ENCODE measurements at places on chromosomes 3 and 15.

DNA sequence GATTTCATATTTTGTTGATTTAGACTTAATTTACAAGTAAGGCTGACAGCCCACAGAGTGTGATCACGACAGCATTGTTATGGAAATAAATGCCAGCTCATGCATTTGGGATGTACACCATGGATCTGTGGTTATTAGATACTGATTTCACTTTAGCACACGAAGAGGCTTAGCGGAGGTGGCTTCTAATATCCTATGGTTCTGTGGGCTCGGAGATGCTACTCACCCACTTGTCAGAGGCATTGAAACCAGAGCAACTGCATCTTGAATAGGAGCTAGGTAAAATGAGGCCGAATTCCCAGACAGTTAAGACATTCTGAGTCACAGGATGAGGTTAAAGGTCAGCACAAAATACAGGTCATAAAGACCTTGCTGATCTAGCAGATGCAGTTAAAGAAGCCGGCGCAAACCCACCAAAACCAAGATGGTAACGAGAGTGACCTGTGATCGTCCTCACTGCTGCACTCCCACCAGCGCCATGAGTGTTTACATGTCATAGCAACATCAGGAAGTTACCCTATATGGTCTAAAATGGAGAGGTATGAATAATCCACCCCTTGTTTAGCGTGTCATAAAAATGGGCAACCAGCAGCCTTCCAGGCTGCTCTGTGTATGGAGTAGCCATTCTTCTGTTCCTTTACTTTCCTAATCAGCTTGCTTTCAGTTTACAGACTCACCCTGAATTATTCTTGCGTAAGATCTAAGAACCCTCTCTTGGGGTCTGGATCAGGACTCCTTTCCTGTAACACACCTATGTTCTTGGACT lies 117.5 kb downstream of the PGPEP1L start:
- no peak for DNase-seq

DNA sequence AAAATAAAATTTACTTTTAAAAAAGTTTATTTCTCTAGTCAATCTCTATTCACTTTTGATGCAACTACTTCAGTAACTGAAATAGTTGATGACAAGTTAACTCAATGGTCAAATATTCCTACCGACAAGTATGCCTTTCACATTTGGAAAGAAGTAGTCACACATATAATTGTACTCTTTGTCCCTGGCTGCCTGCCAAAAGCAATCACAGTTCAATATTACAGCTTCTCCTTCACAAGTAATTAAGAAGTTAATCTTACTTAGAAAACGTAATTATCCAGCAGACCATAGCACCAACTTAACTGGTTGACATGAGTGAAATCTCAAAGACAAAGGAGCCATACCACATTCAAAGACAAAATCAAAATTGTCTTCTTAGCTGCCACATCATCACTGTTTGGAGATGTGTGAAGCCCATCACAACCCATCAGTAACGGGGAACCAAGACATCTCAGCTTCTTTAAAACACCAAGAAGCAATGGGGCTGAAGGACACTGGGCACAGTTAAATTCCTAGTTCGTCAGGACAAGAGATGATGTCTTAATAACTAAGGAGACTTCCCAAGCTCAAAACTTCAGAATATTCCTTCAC lies 86.1 kb downstream of the PLCH1 start:
- no peak for DNase-seq

DNA sequence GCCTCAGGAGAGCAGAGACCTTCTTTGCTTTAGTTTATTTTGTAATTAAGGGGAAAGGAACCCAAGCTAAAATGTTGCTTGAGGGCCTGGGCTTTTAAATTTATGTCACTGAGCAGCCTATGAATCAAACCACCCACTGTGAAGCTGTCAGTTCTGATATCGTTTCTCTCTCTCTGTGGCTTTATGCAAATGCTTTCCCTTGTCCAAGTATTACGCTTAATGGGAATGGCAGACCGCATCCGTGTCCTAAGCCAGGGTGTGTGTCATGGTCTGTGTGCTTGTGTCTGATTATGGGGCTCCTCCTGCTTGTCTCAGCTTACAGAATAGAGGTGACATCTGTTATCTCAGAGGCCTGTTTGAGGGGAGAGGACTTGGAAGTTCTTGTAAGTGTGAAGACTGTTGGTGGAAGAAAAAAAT lies 82.4 kb downstream of the EBLN2 start:
- no peak for DNase-seq

DNA sequence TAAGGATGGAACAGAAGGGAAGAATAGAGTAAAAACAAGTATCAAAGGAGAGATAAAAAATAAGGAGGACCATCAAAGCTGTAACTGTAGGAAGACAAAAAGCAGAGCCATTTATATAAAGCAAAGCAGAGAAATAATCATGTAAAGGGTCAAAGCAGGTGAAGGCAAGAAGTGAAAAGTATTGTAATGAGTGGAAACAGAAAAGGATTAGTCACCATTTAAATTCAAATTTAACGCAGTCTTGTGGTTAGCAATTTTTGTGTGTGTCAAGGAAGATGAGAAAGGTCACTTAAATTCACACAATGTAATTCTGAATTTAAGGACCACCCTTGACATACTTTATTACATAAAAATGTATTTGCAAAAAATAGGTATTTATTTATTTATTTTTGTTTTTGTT lies 567.8 kb downstream of the ROBO1 start:
- no peak for DNase-seq

- DNase-seq, result no peak
Measured at GRCh38 chr3:139534992-139535879, 4.3 kb downstream of the RBP1 start.

DNA sequence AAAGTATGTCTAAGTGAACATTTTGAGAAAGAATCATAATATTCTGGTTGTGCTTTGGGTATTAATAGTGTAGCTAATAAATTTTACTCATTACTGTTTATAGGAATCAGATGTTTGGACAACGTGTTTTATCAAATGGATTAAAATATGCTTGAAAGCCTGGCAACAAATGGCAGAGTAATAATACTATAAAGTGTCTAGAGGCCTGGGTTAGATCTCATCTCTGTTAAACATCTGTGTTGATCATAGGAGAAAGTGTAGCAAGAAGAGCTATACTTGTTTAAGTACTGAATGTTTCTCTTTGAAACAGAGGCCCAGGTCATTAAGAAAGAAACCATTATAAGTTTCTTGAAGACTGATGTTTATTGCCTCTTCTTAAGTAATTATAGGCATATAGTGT lies 30.5 kb downstream of the VPS8 start:
- DNase-seq, result no peak

- DNase-seq, result no peak
Measured at GRCh38 chr15:23687143-23687470, at the start of gene NDN. TSS of gene NDN (minus strand) at chr15:23687305. CDS start at chr15:23687217, 88 bp downstream.

DNA sequence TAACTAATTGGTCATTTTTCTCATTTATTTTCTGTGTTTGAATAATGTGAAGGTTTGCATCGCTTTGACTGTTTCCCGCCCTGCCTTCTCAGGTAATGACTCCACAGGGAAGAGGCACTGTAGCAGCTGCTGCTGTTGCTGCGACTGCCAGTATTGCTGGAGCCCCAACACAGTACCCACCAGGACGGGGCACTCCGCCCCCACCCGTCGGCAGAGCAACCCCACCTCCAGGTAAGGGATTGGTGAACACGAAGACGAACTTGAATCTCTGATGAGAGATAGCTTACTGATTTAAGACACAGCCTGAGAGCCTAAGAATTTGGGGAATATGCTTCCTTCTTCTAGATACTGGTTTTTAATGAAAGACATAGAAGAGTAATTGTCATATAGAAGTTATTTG lies 22.9 kb downstream of the SNRPN start:
- DNase-seq, result no peak

DNA sequence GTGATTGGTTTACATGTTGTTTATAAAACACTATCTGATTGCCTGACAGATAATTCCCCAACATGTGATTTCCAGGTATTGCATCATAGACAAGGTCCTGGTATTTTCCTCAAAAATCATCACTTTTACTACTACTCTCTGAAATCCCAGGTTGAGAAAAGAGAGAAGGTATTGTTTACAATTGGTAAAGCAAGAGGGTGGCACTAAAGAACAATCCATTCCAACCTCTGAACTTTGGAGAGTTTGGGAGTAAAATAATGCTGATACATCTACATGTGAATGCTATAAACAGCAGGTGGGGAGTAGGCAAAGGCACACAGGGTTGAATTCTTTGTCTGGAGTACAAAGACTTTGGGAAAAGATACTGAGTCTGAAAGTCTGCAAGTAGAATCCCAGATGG lies 134.2 kb downstream of the WDR72 start:
- DNase-seq, result no peak

- DNase-seq, result no peak
Measured at GRCh38 chr3:148723631-148724030, 25.9 kb downstream of the AGTR1 start.

- DNase-seq, result no peak
Measured at GRCh38 chr15:65631503-65631902, 9.8 kb downstream of the SLC24A1 start.

DNA sequence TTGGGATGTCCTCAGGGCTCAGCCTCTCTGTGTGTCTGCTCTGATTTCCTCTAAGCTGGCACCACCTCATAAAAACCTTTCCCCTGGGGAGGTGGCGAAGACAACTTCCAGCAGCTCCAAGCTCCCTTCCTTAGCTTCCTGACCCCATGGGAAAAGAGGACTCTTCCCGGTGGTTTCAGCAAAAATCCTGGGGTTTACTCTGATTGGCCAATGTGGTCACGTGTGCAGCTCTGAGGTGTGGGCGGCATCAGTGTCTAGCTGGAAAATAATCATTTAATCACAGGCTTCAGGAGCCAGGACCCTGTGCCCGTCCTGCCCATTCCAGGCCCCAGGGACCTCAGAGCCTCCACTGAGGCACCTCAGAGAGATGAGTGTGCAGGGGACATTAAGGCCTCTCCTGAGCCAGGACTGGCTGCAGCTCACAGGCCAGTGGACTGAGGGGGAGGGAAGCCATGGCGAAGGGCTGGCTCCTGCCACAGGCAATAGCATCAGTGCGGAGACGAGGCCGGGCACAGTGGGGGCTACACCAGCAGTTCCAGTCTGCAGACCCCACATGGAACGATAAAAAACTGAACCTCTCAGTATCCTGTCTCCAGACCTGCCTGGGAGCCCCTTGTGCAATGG lies 104.1 kb downstream of the TPRA1 start:
- no peak for DNase-seq

GRCh38 chr3:25558121-25558520 lies 106.6 kb downstream of the TOP2B start:
- no peak for DNase-seq

DNA sequence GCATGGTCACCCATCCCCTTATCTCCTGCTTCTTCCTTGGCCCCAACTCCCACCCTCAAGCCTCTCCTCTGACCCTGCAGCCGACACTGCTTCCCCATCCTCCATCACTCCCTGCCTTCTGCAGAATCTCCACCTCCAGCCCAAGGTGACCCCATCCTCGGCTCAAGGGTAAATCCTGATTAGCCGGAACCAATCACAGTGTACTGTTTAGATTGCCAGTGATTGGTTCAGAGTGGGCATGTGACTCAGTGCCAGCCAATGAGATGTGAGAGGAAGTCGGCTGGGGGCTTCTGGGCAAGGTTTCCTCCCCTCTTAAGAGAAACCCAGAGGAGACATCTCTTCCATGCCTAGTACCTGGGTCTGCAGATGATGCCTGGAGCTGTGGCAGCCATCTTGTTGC lies 10.3 kb downstream of the CACNA2D2 start:
- no peak for DNase-seq

DNA sequence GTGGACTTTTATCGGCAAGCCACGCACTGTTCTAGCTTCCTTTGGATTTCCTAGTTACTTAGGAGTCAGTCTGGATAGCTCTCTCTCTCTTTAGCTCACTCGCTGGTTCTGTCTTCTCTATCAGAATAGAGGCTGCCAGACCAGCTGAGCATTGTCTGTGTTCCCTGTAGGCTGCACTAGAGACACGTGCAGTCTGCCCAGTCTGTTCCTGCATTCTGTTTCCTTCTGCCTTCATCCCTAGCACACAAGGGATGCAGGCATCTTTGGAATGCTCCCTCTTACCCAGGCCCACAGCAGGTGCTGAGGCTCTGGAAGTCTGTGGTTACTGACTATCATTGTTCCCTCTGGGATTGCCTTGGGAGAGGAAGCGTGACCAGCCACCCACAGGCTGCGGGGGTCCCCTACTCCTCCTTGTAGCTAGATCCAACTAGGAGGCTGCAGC lies 322.8 kb downstream of the ZNF621 start:
- no peak for DNase-seq

GRCh38 chr3:17153209-17153608 lies 268.5 kb downstream of the PLCL2 start:
- DNase-seq, result no peak

DNA sequence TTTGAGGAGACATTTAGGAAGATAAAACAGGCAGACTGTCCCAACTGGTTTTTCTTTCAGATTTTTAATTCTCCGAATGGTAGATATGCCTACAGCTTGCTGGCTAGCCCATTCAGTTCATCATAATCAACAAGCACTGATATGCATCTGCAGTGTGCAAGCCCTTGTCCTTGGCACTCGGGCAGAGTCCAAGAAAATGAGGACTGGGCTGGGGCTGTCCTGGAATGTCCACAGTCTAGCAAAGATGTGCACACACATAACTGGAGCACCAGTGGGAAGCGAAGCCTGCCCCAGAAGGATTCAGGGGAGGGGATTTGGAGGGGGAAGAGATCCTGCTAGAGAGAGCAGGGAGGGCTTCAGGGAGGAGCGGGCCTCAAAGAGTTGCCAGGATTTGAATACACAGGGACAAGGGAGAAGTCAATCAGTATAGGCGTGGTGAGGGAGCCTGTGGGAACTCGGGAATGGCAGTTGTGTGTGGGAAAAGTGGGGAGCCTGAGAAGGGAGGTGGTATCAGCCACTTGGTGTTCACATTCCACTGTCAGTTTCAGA lies 8.7 kb downstream of the FAH start:
- DNase-seq, result no peak

DNA sequence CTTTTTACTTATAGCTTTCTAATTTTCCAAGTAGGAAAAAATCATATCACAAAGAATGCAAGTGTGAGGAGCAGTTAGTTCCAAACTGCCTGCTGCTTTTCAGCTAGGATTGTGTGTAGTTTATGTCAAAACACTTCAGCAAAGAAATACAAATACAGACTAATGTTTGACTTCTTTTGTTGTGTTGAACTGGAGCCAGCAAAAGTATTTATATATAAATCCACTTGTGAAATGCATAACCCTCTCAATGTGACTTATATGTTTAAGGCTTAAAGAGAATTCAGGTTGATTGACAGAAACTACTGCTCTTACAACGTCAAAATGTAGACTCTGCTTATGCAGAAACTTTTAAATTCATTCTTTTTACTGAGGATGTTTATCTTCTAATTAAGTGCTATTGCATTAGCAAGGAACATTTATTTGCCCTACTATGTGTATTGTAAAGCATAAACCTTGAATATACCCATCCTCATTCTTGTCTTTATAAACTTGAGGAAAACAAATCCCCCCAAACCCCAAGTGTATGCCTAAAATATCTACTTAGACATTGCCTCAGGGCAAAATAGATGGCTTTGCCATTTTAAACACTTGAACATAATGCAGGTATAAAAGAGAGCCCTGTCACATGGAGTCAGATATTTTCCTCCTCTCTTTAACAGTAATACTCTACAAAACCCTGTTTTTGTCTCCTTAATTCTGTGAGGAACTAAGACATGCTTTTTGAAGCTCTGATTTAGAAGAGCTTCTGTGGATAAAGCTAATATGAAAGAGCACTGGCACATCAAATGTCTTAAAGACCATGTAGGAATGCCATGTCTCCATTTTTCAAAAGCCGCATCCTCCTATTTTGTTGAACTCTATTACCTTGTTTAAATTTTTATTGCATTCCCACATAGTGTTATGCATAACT lies 302.8 kb upstream of the TBC1D5 start:
- DNase-seq, result no peak

- DNase-seq, result no peak
Measured at GRCh38 chr3:132509096-132509495, 88.0 kb upstream of the ACKR4 start.
